BE2C (cell line): ENCODE measurements at places on chromosomes 3 and 15.

GRCh38 chr3:30421266-30421665 is 185.1 kb upstream of the TGFBR2 start:
- DNase-seq = no peak

DNA sequence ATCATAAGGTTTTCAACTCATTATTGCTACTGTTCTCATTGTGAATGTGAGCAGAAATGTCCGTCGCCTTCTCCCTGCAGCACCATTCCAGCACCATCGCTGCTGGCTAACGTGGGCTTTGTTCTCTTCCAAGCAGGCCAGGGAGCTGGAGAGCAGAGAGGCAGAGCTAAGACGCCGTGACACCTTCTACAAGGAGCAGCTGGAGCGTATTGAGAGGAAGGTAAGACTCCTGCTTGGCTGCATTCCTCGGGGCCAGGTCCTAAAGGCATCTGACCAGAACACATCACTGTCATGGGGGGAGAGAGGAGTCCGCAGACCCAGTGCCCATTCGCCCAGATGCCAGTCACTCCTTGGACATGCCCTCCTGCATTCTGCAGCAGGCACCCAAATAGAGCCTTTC is 130.4 kb upstream of the PLXNA1 start:
- DNase-seq = no peak

GRCh38 chr3:25661694-25662437 is 2.8 kb downstream of the TOP2B start:
- no peak for DNase-seq

GRCh38 chr3:27485866-27486265 is 1.7 kb upstream of the SLC4A7 start:
- no peak for DNase-seq

GRCh38 chr3:40961104-40961857 is 238.0 kb upstream of the CTNNB1 start:
- DNase-seq = no peak

DNA sequence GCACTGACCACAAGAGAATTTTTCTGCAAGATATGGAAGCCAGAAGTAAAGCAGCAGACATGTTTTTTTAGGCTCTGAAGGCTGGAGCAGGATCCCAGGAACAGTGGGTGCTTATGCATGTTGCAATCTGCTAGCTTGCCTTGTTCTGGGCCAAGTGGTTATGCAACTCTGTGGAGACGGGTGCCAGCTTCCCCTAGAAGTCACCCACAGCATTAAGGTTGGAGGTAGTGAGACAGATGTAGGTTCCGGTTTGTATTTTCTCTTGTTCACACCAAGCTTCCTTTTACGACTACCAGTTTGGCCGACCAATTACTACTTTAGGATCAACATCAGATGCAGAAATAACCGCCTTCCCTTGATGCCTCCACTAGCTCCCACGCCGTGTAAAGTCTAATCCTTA is 11.1 kb downstream of the DPH3 start:
- DNase-seq = no peak

DNA sequence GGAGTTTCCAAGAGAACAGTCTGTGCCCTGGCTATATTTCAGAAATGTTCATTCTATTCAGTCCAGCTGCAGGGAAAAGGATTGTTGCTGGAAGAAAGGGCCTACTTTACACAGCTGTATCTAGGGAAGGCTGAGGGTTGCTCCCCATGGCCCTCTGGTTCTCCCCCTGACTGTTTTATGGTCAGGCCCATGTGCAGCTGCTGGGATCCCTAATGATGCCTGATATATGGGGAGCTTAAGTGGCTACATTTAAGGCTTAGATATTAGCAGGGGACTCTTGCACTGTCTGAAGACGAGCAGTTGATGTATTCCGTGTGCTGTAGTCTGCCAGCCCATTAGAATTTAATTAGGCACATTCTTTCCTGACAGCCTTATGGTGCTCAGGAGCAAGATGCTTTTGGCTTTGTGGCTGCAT is 72.0 kb downstream of the FAM43A start:
- DNase-seq = no peak

GRCh38 chr15:94638183-94638582 is 406.8 kb downstream of the MCTP2 start:
- DNase-seq = no peak

- peak; percentile 74 for DNase-seq
Observed at GRCh38 chr3:113166719-113167492, 44.5 kb upstream of the BOC start.

GRCh38 chr3:30612437-30613132 is 6.2 kb downstream of the TGFBR2 start:
- no peak for DNase-seq

GRCh38 chr3:54951405-54951804 is 23.5 kb upstream of the LRTM1 start:
- DNase-seq = peak; percentile 66

GRCh38 chr3:183181606-183182005 is 19.1 kb upstream of the LAMP3 start:
- no peak for DNase-seq

GRCh38 chr15:68700455-68701123 is 120.1 kb downstream of the ANP32A start:
- DNase-seq = peak; percentile 94

DNA sequence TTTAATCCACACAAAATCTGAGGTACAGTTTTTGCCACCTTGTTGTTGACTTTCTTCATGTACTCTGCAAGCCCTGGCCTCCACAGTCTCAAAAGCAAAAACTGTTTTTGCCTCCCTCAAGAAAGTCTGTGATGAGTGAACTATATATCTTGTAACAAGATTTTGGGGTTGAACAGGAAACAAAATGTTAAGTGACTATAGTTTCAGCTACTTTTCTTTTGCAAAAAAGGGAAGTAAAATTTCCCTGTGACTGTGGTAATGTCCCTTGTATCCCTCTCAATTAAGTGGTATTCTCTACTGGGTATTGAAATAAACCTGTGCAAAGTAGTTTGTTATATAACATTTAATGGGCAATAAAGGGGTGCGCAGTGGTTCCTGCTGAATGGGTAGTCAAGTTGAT is 21.3 kb upstream of the SCAANT1 start:
- no peak for DNase-seq

DNA sequence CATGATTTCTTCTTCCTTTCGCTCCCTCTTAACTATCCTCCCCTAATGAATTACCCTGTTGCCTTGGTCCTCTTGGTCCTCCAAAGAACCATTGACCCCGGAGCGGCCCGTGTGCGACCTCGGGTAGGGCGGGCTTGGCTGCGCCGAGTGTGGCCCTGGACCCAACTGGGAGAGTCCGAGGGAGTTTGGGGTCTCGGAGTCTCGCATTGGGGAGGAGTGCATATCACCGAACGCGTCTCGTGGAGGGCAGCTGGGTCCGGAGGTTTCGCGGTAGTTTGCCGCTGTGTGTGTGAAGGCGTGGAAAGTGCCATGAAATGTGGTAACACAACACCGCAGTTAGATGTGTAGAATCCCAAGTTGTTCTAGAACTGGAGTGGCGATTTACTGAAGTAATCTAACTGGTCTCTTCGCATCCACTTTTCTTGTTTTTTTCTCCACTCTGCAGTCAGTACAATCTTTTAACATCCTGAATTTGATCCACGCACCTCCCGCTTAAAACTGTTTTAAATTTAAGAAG is 363 bp downstream of the GTF2E1 start:
- DNase-seq = no peak

- no peak for DNase-seq
Observed at GRCh38 chr15:57591237-57591821, 375 bp upstream of the MYZAP start.

DNA sequence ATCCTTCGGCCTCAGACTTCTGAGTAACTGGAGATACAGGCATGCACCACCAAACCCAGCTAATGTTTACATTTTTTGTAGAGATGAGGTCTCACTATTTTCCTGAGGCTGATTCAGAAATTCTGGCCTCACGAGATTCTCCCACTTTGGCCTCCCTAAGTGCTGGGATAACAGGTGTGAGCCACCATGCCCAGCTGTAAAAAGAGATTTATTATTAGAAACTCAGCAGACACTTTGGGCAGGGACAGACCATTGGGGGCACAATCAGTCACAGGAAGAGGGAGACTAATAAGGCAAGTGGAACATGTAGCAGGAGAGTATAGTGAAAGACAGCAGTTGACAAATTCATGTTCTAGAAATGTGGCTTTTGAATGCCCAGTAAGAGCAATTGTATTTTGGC is 249.2 kb downstream of the CBLB start:
- no peak for DNase-seq

DNA sequence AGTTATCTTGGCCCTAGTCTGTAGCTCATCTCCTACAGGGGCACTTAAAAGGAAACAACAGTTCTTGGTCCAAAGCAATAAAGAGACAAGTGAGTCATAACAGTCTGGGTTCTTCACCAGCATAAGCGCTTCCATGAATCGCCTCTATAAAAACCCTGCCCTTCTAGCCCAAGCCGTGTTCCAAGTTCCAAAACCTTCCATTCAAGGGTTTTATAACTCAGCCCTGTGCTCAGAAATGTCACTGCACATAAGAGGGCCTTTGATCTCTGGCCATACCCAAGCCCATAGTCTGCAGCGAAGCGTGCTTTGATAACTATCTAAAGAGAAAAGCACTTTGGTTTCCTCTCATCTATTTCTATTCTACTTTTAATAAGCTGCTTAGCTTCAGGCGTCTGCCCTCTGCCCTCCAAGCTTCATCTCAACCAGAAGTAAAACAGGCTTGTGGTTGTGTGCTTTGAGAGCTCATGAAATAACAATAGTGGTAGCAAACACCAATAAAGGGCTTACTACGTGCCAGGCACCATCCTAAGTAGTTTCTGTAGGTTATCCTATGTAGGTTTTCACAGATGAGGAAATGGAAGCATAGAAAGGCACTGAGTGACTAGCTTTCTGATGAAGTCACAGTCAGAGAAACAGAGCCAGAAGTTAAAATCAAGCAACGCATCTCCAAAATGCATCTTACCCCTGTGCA is 64.0 kb upstream of the AKAP13 start:
- no peak for DNase-seq

DNA sequence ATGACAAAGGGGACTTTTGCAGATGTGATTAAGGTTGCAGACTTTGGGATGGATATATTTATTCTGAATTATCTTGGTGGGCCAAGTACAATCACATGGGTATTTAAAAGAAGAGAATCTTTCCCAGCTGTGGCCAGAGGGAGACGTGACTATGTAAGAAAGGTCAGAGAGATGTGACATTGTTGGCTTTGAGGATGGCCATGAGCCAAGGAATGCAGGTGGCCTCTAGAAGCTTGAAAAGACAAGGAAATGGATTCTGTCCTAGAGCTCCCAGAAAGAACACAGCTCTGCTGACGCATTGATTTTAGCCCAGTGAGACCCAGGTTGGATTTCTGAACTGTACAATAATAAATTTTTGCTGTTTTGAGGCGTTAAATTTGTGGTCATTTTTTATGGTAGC is 616.0 kb upstream of the TBL1XR1 start:
- no peak for DNase-seq

DNA sequence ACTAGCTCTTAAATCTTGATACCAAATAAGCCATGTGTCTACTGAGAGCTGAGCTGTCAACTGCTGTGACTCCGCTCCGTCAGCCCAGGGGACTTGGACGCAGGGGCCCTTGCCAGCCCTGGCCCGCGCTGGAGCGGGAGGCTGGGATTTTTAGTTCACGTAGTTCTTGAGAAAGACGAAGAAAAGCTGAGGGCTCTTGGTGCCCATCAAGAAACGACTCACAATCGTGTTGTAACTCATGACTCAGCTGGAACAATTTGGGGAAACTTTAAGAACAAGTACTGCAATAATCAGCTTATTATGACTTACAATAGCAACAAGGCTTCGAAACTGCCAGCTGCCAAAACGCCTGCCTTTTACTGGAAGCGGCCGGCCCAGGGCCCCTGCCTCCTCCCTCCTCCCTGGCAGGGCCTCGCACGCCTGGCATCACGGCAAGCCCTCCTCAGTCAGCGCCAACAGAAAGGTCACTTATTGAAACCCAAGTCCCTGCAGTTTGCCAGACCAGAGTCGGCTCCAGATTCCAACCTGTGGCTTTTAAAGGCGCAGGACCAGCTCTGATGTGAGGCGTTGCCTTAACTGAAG is 60.3 kb downstream of the RGMA start:
- peak; percentile 48 for DNase-seq

GRCh38 chr3:62131050-62131449 is 242.3 kb downstream of the FEZF2 start:
- DNase-seq = no peak
